Calu3 (cell line): ENCODE measurements at places on chromosomes 5 and 9. TPM values are rescaled to one million over a fixed set of nuclear protein-coding genes. Genes with fewer than 3 reads are reported as not detected.

- DNase-seq = no peak
These were observed 455.0 kb upstream of the FTMT start for GRCh38 chr5:121396716-121397115.

DNA sequence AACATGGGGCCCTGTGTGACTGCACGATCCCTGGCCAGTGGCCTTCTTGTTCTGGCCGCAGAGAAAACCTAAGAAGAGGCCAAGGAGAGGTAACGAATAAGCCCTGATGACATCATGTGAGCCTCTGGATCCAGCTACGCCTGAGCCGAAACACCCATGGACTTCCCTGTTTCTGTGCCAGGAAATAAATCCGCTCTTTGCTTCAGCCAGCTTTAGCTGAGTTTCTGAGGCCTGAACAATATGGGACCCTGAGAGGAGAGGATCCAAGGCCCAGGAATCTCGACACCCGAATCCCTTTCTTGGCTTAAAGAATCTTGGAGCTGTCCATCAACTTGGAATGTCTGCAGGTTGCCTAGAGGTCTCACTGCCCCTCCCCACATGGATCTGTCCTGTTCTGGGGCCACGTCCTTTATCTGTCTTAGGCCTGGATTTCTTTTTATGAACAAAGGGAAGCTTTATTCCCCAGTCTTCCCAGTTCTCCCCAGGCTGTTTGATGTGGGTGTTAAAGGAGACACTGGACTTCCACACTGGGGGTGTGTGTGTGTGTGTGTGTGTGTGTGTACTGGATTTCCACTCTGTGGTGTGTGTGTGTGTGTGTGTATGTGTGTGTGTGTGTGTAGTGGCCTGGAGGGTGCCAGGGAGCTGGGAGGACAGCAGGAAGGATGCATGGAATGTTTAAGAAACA is 13.7 kb downstream of the IER5L start:
- DNase-seq = no peak

DNA sequence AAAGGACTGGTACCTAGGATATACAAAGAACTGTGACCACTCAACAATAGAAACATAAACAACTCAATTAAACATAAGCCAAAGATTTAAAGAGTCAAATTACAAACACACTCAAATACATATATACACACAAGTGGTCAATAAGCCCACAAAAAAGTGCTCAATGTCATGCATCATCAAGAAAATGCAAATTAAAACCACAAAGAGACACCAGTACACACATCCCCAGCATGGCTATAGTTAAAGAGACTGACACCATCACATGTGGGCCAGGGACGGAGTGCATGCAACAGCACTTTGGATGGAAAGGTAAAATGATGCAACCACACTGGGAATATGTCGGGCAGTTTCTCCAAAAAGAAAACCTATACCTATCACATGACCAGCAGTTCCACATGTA is 89.7 kb downstream of the CAAP1 start:
- DNase-seq = no peak

- no peak for DNase-seq
These were observed 141.6 kb upstream of the SPRY4 start for GRCh38 chr5:142466195-142466971.

The ENTPD8 gene
- total RNA-seq = 0.97 and 1.6 TPM in 2 replicates

The SYK gene
- total RNA-seq = 14.8 and 16.3 TPM in 2 replicates
